ENCODE measurements at places on chromosomes 3 and 15.

GRCh38 chr15:43514241-43515057, 3.0 kb upstream of the MAP1A start:
- peak; percentile 51 for DNase-seq

DNA sequence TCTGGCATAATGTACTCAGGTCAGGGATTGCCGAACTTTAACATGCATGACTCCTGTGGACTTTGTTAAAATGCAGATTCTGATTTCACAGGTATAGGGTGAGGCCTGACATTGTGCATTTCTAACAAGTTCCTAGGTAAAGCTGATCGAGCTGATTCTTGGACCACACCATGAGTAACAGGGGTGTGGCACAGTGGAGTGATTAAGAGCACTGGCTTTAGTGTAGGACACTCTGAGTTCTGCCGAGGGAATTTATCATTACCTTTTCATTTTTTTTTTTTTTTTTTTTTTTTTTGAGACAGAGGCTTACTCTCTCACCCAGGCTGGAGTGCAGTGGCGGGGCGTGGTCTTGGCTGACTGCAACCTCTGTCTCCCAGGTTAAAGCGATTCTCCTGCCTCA, 169.3 kb downstream of the ADAMTS9 start:
- no peak for DNase-seq

DNA sequence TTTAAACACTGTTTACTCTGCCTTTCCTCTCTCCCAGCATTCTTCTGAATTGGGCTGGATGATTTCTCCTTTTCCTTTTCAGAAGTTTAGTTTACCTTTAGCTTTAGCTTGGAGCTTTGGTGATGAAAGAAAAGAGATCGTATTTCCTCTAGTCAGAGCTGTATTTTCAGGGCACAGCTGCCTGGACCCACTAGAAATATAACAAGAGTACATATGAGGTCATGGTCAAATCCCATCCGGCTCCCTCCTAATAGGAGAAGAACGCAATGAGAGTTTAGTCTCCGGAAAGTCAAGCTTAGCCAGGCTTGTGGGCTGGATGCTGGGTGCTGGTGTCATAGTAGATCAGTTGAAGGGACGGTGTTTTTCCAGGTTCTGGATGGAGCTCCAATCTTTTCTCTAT, 177.1 kb upstream of the PFN2 start:
- no peak for DNase-seq

GRCh38 chr3:133362539-133362938, 37.3 kb upstream of the BFSP2 start:
- no peak for DNase-seq
